ENCODE measurements at places on chromosomes 6 and 20.

DNA sequence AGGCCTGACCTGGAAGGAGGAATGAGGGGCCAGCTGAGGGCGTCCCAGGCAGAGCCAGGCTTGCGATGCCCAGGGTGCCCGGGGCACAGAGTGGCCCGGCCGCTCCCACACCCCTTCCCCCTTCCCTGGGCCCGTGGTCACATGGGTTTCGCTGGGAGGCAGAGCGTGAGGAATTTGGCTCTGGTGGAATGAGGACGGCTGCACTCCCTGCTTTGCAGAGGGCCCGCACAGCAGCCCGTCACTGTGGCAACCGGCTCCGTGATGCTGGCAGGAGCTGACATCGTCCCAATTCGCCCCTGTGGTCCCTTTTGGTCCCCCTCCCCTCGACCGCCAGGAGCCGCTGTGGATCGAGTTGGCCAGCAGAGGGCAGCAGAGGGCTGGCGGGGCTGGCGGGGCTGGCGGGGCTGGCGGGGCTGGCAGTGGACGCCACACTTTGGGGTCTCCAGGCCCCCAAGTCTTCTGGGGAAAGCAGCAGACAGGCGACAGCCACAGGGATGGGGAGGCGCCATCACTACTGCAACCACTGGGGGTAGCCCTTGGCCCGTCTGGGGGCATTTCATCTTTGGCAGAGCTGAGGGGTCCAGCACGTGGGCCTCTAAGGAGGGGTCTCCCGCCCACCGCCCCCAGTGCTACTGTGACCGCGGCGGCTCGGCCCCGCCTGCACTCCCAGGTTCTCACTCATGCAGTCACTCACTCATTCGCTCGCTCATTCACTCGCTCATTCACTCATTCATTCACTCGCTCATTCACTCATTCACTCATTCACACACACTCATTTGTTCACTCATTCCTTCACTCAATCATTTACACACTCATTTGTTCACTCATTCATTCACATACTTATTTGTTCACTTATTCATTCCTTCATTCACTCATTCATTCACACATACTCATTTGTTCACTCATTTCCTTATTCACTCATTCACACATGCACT, 49.7 kb upstream of the BHLHE23 start:
- DNase-seq, result peak; percentile 72

GRCh38 chr6:35031611-35032529, 109.3 kb downstream of the TCP11 start:
- no peak for DNase-seq

DNA sequence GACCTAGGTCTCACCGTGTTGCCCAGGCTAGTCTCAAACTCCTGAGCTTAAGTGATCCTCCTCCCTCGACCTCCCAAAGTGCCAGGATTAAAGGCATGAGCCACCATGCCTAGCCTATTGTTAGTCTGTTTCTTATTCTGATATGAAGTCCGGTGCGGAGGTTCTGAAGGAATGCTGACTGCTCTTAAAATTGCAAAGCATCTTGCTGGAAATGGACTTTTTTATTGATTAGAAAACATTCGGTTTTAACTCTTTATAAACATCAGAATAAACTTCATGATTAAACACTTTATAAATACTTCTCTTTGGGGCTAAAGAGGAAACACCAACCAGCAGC, 3.2 kb downstream of the TNFAIP3 start:
- no peak for DNase-seq

GRCh38 chr6:131060311-131060710, 2.7 kb downstream of the EPB41L2 start:
- DNase-seq, result no peak

DNA sequence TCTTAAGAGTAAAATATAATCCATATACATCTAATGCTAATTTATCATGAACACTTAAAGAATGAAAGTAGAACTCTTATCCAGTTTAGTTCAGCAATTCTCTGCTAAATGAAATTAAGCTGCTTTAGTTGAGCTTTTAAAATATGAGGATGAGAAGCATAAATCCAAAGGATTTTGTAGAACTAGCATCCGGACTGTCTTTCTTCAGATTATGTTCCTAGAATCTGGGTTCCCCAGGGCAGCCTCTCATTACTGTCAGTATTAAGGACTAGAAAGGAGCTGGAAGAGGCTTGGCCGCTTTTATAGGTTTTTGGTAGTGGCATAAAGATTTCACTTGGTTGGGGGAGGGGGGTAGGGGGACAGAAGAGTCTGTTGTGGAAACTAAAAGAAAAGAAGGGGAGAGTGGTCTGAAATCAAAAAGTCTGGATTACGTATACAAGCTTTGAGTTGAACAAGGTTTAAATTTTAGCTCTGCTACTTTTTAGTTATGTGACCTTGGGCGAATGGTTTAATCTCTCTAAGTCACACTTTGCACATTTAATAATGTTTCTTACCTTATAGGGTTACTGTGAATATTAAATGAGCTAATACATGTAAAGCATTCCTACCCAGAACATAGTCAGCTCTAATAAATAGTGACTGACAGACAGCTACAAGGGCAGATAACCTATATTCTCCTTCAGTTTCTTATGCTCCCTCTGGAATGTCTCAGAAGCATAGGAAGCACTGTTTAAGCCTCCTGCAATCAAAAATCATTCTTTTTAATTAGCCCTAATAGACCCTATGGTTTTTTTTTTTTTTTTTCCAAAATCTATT, 3.7 kb downstream of the SGK1 start:
- no peak for DNase-seq

- DNase-seq, result no peak
Measured at GRCh38 chr6:116165596-116165995, 39.7 kb upstream of the COL10A1 start.

DNA sequence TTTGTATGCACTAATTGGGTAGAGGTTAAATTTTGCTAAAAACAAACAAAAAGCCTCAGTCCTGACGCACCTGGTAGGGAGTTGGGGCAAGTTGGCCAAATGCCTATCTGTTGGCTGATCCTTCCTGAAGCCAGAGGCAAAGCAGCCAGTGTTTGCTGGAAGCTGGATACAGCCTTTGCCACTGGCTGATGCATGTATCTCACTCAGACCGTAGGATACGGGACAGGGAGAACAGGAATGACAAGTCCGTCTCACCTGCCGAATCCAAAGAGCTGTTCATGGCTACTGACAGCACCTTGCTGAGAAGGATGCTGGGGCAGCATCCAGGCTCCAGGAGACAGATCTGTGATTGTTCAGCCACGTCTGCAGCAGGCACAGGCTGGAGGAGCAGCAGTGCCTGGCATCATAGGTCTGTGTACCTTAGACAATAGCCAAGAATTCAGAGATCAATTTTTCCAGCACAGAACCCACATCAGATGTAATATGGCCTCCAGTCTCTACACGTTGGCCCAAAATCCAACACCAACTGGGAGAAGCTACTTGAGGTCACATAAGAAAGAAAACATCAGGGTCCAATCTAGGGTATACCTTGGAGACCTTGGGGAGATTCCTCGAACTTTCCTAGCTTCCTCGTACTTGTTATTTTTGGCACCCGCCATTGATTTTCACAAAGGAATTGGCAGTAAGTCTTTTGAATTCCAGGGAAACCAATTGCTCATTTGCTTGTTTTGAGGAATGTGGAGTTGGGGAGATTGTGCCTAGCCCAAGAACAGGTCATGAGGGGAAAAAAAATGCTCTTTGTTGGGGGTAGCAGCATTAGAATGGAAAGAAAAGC, 108.5 kb upstream of the ARMC2 start:
- DNase-seq, result no peak

DNA sequence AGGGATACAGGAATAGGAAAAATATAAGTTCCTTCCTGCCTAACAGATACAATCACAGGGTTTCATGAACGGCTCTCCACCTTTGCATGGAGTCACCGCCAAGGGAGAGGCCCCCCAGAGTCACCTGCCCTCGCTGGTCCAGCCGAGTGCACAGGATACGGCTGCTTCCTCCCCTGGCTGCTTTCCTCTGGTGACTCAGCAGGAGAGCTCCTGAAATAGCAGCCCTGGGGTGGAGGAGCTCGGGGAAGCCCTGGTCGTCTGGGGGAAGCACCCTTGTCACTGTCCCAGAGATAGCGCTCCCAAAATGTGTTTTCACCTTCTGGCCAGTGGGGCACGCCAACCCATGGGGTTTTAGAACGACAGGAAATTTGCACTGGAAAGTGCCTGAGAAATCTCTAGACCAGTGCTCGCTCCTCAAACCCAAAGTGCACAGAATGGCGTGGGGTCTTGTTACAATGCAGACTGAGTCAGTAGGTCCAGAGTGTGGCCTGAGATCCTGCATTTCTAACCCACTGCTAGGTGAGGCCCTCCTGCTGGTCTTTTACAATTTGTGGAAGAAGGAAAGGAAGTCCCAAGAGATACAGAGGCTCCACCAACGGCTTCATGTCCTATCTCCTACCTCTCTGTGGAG, 35.9 kb upstream of the FAM50B start:
- peak; percentile 31 for DNase-seq

- DNase-seq, result no peak
Measured at GRCh38 chr20:48076247-48076646, 291.0 kb upstream of the SULF2 start.

DNA sequence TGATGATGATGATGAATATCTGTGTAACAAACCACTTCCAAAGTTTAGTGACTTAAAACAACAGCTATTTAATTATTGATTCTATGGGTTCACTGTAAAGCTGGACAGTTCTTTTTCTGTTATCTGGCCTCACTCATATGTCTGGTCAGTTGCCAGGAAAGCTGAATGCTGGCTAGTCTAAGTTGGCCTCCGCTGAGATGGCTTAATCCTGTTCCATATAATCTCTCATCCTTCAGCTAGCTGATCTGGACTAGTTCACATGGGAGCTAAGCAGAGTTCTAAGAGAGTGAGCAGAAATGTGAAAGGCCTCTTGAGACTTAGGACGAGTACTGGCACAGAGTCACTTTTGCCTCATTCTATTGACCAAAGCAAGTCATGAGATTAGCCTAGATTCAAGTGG, 334.7 kb upstream of the FLRT3 start:
- no peak for DNase-seq

- no peak for DNase-seq
Measured at GRCh38 chr20:36628076-36628475, 17.9 kb downstream of the SLA2 start.

DNA sequence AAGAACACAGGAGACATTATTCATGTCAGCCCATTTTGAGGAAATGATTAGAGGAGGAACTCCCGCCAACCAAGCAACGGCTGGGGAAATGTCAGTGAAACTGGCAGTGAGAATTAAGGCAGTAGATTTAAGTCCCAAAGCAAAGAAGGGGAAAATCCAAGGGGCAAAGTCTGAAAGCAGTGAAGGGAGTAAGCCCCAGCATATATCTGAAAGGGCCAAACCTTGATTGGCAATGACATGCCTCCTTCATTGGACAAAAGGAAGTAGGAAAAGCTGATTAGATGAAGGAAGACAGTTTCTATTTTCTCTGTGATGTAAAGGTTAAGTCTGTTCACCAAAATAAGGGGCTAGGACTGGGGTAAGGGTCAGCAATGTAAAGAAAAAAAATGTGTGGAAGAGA, 190.3 kb downstream of the RNF144B start:
- no peak for DNase-seq
